ENCODE measurements at places on chromosomes 3 and 15. TPM values are rescaled to one million over a fixed set of nuclear protein-coding genes. Genes with fewer than 3 reads are reported as not detected.
A peak's percentile ranks its signal among the peaks of the same experiment; 100 is the strongest.

GRCh38 chr15:73799466-73799865 is 46.3 kb upstream of the INSYN1 start:
- no peak for DNase-seq

DNA sequence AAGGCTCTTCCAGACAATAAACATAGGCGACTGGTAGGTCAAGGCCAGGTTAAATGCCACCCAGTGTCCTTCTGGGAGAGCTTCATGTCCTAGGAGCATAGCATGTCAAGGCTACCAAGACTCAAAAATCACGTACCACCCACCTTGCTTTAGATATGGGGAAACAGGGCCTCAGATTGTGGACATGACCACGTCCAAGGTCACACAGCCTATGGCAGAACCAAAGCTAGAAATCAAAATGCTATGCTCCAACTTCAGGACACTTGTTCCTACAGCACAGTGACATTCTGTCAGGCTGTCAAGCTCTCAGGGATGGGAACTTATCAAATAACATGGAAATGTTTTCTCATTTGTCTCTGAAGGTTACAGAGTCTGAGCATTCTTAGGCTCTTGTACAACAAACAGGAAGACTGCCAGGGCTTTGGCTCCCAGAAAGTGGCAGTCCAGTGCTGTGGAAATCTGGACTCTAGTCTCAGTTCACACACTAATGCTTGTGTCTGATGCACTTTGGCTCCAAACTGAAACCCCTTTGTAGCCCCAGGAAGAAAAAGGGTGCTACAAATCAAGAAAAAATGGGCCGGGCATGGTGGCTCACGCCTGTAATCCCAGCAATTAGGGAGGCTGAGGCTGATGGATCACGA is 170.4 kb upstream of the LPP start:
- DNase-seq, result no peak

- no peak for DNase-seq
Observed at GRCh38 chr3:15892311-15893227, 94.8 kb upstream of the ANKRD28 start.

- no peak for DNase-seq
Observed at GRCh38 chr3:55591888-55592287, 104.8 kb upstream of the WNT5A start.

EDC3 gene
- 22.3 TPM for total RNA-seq

DNA sequence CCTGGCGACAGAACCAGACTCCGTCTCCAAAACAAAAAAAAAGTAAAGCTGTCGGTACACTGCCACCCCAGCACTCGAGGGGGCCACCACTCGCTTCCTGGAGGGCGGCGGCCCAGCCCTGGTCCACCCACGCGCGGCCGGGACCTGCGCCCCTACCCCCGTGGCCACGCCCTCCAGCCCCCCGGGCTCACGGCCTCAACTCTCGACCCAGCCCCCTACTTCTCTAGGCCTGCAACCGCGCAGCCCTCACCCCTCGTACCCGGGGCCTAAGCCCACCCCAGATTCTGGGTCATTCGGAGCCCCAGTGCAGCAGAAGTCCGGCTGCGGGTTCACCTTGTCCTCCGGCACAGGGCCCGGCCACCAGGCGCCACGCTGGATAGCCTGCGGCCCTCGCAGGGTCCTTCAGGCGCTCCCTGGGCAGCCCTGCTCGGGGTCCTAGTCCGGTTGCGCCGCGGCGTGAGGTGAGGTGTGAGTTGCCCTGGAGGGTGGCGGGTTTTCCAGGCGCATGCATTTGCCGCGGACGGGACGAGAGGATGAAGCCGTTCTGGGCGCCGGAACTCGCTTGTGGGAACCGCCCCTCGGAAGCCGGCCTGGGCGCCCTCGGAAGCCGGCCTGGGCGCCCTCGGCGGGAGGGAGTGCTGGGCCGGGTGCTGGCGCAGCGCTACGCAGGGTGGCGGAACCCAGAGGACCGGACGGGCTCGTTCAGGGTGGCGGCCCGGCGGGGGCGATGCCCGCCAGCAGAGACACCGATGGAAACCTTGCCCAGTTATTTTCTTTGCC is 32.3 kb downstream of the SPINK8 start:
- peak; percentile 85 for DNase-seq

- DNase-seq, result no peak
Observed at GRCh38 chr3:12308517-12308916, 19.6 kb downstream of the PPARG start.

ZMYND10 gene
- total RNA-seq, result 1.6 TPM

CD80 gene
- total RNA-seq, result 24.2 TPM

- peak; percentile 76 for DNase-seq
Observed at GRCh38 chr3:66303491-66303901, 82.7 kb downstream of the SLC25A26 start.

SLC22A14 gene
- total RNA-seq, result not detected

DNA sequence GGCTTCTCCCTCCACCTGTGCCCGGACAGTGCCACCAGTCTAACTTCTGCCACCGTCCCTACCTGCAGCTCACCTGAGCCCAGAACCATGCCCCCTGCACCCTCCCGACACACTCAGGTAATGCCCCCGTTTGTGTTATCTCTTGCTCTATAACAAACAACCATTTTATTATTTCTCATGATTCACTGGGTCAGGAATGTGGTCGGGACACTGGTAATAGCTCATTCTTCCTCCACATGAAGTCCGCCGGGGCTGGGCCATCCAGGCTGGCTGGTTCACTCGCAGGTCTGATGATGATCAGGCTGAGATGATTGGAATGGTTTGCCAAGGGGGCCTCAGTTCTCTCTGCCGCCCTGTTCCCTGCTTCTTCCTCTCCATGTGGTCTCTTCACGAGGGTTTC is 20.3 kb upstream of the NR2E3 start:
- DNase-seq, result no peak

DNA sequence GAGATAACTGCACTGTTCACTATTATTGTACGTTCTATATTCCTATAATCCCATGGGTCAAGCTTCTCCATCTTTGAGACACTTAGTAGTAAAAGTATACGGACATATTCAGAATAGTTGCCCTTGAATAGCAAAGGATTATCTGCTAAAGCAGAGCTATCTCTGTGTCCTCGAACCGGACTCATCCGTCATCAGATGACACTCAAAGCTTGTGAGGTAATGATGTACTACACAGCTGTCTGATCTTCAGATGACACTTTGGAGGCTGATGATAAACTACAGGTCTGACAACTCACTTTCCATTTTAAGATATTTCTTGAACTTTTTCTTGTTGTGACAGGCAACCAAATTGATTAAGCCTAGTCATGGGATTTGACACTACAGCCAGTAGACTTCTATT is 240.2 kb downstream of the SCAPER start:
- no peak for DNase-seq

CHAC1 gene
- total RNA-seq, result 0.64 TPM

HDC gene
- 3.5 TPM for total RNA-seq

SLC12A1 gene
- not detected for total RNA-seq

DNA sequence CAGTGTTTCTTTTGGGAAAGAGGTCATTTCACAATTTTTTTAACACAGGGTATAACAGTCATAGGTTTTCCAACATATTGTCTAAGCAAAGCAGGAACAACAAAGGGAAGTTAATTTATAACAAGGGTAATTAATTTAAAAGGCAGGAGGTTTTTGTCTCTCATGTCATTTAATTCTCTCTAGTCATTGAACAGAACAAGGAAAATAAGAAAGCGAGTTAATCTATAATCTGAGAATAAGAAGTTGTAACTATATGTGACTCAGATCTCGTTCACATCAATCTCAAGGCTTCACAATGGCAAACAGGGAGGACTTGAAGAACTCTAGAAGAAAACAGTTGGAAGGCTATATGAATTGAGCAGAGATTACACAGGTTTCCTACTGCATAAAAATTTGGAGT is 579.8 kb upstream of the CCDC54 start:
- DNase-seq, result no peak

SPTSSB gene
- not detected for total RNA-seq

- no peak for DNase-seq
Observed at GRCh38 chr3:191339316-191339917, 9.1 kb upstream of the UTS2B start.

PLCH1 gene
- total RNA-seq, result 0.12 TPM

DNA sequence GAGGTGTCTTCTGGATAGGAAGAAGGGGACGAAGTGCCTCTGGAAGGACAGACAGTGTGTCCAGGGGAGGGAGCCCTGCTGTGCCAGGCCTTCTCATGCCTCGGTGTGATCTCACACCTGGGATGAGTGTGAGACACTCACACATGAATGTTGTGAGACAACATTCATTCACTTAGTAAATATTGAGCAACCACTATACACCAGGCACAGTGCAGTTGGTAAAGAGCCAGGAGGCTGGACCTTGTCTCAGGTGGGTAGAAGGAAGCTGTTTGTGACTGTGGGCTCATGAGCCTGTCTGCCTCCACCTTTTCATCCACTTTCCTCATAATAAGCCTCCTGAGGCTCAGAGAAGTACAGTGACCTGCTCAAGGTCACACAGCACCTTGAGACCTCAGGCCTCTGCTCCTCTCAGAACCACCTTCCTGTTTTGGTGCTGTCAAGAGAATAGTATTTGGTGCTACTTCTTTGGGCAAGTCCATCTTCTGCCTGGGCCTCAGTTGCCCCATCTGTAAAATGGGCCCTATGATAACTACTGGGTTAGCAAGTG is 20.9 kb downstream of the SLC6A6 start:
- DNase-seq, result no peak

TMED3 gene
- total RNA-seq, result 15.5 TPM

PP2D1 gene
- total RNA-seq, result not detected

GRCh38 chr15:47139965-47140364 is 577.3 kb upstream of the SEMA6D start:
- no peak for DNase-seq

DNA sequence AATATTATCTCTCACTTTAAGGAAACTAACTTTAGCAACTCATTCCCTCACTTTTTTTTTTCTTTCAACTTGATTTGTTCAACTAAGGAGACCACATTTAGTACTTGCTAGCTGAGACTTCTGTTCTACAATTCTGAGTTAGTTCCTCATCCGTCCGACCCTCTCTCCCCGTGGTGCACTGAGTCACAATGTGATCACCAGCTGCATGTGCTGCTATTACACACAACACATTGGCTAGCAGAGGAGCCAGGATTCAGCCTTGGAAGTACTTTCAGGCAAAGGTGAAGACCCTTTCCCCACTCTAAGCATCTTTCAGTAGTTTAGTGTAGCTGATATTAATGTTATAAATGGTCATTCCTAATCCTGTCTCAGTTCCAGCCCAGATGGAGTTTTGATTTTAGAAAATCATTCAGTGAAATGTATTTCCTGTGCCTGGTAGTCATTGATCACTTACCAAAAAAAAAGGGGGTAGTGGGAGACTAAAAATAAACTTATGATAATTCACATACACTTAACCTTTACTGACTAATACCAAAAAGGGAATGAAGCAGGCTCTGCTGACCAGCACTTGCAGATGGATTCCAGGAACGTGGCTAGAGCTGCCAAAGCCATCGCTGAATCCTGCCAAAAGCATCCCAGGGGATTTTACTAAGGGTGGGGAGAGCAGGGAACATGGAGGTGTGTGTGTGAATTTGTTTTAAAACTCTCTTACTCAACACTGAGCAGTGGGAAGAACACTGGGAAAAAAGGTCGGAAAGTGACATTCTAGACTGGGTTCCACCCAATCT is 424.8 kb downstream of the LPP start:
- DNase-seq, result no peak

DNA sequence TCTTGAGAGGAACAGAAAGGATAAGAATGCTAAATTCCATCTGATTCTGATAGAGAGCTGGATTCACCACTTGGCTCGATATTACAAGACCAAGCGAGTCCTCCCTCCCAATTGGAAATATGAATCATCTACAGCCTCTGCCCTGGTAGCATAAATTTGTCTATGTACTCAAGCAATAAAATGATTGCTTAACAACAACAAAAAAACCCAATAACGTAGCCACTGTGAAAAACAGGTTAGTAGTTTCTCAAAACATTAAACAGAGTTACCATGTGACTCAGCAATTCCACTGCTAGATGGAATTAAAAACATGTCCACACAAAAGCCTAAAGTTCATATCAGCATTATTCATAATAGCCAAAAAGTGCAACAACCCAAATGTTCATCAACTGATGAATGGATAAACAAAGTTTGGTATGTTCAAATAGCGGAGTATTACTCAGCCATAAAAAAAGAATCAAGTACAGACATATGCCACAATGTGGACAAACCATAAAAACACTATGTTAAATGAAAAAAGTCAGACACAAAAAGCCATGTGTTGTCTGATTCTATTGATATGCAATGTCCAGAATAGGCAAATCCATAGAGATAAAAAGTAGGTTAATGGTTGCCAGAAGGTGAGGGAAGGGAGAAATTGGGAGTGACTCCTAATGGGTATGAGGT is 16.8 kb downstream of the BCL2L10 start:
- no peak for DNase-seq

GP9 gene
- total RNA-seq, result 3.7 TPM

GRCh38 chr3:65848024-65848423 is 190.7 kb downstream of the MAGI1 start:
- DNase-seq, result no peak

CNTN6 gene
- not detected for total RNA-seq

- DNase-seq, result no peak
Observed at GRCh38 chr15:88393719-88394519, 73.3 kb downstream of the MRPL46 start.

- no peak for DNase-seq
Observed at GRCh38 chr3:172211123-172211522, 171.7 kb downstream of the FNDC3B start.

DNA sequence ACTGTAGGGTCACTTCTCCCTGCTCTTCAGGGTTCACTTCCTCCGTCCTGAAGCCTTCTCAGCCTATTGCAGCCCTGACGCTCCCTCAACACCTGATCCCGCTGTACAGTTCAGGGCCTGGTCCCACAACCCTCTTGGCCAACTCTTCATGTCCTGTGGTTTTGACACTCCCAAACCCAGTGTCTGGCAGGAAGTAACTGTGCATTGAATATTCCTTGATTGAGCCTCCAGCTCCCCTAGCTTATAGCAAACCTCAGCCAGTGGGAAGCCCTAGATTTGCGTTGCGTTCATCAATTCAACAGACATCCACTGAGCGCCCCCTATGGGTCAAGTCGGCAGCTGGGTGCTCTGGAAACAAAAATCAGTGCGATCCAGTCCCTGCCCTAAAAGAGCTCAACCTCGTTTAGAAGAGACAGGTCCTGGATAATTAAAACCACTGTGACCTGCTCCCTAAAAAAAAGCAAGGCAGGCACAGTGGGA is 13.5 kb downstream of the UBAP1L start:
- peak; percentile 52 for DNase-seq

DNA sequence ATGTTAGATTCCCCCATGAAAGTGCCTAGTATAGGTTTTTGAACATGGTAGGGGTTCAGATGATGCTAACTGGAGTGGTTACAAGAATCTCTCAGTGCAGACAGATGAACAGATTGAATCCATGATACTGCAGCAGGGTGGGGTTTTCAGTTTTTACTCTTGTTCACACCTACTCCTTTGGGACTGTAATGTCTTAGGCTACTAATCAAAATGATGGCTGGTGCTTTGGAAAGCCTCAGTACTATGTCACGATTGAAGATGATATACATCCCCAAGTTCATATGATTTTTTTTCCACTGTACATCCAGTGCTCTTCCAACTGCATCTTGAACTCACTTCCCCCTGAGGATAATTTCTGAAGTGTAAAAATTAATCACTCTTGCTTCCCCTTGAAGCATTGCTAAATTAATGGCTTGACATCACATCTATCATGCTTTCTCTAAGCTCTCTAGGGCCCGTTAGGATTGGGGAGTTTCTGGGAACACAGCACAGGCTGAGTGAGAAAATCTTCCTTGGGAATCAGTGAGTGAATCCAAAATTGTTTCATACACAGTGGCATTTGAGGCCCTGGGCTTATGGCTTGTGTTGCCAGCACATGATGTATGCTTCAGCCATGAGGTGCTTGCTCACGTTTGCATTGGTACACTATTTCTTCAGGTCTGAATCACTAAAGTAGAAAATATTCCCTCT is 115.0 kb upstream of the TPRG1 start:
- no peak for DNase-seq

- no peak for DNase-seq
Observed at GRCh38 chr15:74790080-74790916, 8.4 kb downstream of the CSK start.

CDHR4 gene
- total RNA-seq, result 0.32 TPM

LMCD1 gene
- 5.6 TPM for total RNA-seq

Measured in CD4-positive, CD25-positive, alpha-beta regulatory T cell (primary cell).